ENCODE measurements at places on chromosomes 4 and X.

DNA sequence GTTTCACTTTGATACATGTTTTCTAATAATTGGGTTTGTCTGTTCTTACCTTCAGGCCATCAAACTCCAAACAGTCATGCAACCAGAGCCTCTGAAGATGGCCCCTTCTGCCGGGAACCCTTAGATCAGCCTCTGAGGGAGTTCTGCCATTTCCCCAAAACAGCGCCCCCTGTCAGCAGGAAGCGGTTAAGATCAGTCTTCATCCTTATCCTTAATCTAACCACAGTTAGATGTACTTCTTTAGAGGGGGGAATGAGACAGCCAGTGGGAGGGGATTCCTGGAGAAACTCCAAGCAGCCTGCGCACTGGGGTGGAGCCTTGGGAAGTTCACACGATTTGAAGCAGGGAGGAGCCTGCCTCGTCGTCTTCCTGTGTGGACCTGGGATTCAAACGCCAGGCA, 185.4 kb downstream of the INPP4B start:
- DNase-seq: no peak

DNA sequence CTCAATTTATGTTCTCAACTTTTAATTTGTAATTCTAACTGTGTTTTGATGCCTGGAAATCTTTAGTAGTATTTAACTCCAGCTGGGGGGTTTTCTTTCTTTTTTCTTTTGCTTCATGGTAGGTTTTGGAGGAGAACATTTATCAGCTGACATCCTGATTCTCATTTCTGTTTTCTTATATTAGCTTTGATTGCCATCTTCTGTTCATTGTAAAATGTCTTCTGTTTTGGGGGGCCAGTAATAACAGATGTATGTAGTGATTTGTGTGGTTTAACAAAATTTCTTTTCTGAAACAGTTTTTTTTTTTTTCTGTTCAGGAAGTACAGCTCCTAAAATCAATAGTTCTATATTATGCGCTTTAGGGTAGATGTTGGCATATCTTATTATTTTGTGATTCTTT, 182.2 kb downstream of the GABRB1 start:
- DNase-seq: no peak

DNA sequence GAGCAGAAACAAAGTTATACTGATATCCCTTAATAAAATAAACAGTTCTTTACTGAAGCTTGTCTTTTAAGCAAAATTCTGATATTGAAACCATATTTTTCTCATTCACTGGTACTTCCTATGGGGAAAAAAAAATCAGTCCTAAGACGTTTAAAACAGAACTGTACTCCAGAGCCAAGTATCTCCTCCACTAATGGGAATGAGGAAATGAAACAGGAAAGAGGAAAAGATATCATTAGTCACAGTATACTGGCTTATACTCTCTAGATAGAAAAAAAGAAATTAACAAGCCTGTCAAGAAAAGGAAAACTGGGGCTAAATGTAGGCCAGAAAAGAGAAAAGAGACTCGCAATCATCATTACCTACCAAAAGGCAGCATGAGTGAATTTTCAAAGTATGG, 252.7 kb downstream of the CENPC start:
- no peak for DNase-seq

GRCh38 chr4:181308476-181309312, 934.5 kb upstream of the TENM3 start:
- no peak for DNase-seq

- peak; percentile 28 for DNase-seq
Measured at GRCh38 chr4:133146574-133147241, 2.4 kb upstream of the PCDH10 start.

- peak; percentile 19 for DNase-seq
Measured at GRCh38 chrX:31323658-31324057, 251.8 kb upstream of the FTHL17 start.
